Activated B cell treated with CpG ODN at 0.5 μM for 24 hours (primary cell): ENCODE measurements at places on chromosomes 5 and 9. TPM values are rescaled to one million over a fixed set of nuclear protein-coding genes. Genes with fewer than 3 reads are reported as not detected.
A peak's percentile ranks its signal among the peaks of the same experiment; 100 is the strongest.

The CCDC192 gene
- not detected in 2 replicates for total RNA-seq

The FBLL1 gene
- 0.20 TPM in 1 of 2 replicates, not detected in the other for total RNA-seq

DNA sequence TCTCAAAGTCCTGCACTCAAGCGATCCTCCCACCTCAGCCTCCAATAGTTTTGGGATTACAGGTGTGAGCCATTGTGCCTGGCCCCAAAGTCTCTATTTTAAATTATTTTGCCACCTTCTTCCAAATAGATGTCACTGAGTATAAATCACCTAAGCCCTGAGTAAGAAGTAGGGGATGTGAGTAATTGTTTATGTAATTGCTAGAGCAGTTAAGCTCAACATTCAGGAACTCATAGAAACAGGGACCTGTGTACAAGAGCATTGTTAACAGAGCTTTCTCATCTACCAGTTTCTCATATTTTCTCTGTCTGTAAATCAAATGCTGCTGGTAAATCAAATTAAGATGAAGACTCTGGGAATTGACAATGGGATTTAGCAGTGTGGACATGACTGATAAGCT is 26.3 kb downstream of the CDK7 start:
- no peak overlapping the region for H3K4me3 ChIP-seq
- no peak overlapping the region for H3K27ac ChIP-seq
- H3K4me1 ChIP-seq, result no peaks in the 10 kb centered on the region
- no peak for DNase-seq

The VCAN gene
- total RNA-seq, result 0.16 and 0.22 TPM in 2 replicates

DNA sequence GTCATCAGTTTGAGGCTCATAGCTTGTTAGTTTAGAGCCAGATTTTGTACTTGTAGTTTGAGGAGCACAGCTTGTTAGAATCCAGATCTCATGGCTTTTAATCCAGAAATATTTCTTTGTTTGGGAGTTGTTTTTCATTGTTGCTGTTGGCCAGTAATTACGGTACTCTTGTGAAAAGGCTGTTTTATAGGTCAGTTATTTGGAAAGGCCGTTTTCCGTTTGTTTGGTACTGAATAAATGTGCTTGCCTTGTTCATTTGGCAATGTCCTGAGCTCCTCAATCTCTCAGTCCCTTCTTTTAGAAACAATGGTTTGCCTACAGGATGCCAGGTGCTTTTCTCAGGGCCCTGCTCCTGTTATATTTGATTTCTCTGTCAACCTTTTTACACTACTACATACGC is 4.5 kb upstream of the MOB3B start:
- DNase-seq, result no peak
- H3K36me3 ChIP-seq, result no peaks in the 10 kb centered on the region
- no peak overlapping the region for H3K27ac ChIP-seq
- H3K27me3 ChIP-seq, result no peaks in the 10 kb centered on the region
- peaks cover 22% of the 10 kb centered on the region for H3K4me1 ChIP-seq
- no peak overlapping the region for H3K4me3 ChIP-seq

DNA sequence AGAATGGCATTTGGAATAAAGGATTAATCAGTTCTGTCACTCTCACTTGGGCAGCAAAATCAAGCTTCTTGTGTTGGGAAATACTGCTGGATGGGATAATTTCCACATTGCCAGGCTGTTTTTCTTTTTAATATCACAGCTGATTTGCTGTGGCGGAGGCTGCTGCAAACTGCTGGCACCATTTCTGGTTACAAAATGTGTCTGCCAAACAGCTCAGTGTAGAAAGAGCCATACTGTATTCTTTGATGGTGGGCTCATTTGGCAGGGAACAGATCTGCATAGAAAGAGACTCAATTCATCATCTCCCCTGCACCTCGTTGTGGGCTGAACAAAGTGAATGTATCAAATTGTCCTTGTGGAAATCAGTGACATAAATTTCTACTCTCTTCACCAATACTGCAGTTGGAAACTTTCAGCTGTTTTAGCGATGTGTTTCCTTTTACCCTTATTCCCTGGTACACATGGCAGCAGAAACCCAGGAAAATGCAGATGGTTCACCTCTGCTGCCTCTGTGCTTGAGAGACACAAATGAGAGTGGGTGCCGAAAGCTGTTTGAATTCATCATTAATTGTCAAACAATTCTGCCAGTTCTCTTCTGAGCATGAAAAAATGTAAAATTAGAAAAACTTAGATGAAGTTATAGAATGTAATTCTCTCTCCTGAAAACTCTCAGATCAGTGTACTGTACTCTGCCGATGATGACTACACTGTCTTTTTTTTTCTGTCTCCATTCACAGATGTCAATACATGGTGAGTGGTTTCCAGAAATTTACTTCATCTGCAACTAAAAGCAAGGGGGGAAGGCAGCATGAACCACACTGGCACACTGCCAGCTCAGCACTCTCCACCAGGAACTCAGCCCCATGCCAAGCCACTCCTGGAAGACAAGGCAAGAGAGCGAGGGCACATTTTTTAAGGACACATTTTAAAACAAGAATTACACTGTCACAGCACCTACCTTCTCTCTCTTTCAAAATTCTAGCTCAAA is 75.0 kb downstream of the HMHB1 start:
- H3K36me3 ChIP-seq, result no peaks in the 10 kb centered on the region
- H3K4me3 ChIP-seq, result no peak overlapping the region
- no peaks in the 10 kb centered on the region for H3K4me1 ChIP-seq
- H3K27me3 ChIP-seq, result peaks cover 11% of the 10 kb centered on the region
- no peak for DNase-seq
- H3K27ac ChIP-seq, result no peak overlapping the region

DNA sequence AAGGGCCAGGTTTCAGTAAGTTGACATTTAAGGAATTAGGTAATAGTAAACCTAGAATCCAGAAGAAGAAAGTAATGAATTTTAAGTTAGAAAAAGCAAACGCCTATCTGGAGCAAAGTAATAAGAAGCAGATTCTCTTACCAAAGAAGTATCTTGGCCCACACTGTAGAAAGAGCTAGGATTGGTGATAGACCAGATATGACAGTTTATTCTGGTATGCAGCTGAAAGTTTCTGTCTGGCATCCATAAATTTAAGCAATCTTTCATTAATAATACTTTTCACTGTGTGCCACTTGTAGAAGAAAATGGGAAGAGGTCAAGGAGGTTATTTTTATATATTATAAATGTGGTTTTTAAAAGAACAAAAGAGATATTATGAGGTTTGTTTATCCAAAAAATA is 3.0 kb downstream of the RECK start:
- peaks cover 58% of the 10 kb centered on the region for H3K4me1 ChIP-seq
- H3K27ac ChIP-seq, result no peak overlapping the region
- H3K36me3 ChIP-seq, result no peaks in the 10 kb centered on the region
- no peaks in the 10 kb centered on the region for H3K27me3 ChIP-seq
- no peak for DNase-seq

DNA sequence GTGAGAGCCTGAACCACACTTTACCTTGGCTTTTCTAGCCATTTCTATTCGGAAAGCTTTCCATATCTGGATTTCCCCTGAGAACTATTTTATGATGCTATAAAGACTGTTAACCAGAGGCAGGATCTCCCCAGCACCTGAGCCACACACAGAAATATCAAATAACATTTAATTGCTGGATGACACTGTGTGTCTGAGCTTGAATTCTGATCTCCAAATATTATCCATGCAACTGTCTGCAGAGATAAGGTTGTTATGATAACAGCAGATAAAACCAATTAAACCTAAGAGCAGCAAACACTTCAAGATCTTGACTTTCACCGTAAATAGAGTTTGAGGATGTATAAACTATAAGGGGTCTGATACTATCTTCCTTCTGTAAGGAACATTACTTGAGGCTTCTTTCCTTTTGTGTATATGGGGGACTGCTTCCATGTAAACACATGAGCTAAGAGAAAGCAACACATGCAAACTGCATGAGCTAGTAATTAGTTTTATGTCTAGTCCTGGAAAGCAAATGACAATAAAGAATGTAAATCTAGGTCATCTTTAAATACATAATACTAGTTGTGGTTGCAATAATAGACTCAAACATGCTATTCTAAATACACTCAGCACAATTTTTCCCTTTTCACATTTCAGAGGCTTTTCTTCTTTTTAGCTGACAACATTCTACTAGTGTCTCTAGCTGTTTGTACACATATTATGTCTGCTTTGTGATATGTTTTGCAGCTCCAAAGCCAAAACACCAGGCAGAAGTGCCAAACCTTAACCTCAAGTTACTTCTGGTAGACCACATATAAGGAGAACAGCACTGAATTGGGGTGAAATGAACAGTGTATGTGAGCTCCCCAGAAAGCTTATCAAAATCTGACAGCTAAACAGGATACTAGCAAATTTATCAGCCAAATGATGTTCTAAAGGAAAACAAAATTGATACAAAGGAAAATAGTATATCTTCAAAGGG is 136.5 kb downstream of the EFNA5 start:
- H3K27ac ChIP-seq, result no peak overlapping the region
- no peaks in the 10 kb centered on the region for H3K36me3 ChIP-seq
- no peaks in the 10 kb centered on the region for H3K4me1 ChIP-seq
- peaks cover 11% of the 10 kb centered on the region for H3K27me3 ChIP-seq

The ADCY2 gene
- total RNA-seq, result not detected in 2 replicates

GRCh38 chr9:97840521-97840920 is 12.5 kb upstream of the FOXE1 start:
- no peak overlapping the region for H3K27ac ChIP-seq
- DNase-seq, result no peak
- no peaks in the 10 kb centered on the region for H3K4me1 ChIP-seq
- H3K36me3 ChIP-seq, result no peaks in the 10 kb centered on the region
- peaks cover 55% of the 10 kb centered on the region for H3K27me3 ChIP-seq

- no peak for DNase-seq
- peaks cover 15% of the 10 kb centered on the region for H3K4me1 ChIP-seq
- H3K4me3 ChIP-seq, result no peak overlapping the region
- peaks cover 62% of the 10 kb centered on the region for H3K27me3 ChIP-seq
- H3K27ac ChIP-seq, result no peak overlapping the region
- H3K36me3 ChIP-seq, result no peaks in the 10 kb centered on the region
Measured at GRCh38 chr5:159975462-159976019, 33.4 kb upstream of the TTC1 start.

- H3K4me1 ChIP-seq, result peaks cover 18% of the 10 kb centered on the region
- no peak for DNase-seq
- H3K27me3 ChIP-seq, result no peaks in the 10 kb centered on the region
- H3K4me3 ChIP-seq, result no peak overlapping the region
- peaks cover 43% of the 10 kb centered on the region for H3K36me3 ChIP-seq
Measured at GRCh38 chr9:125537442-125538091, 169.4 kb downstream of the MAPKAP1 start.

GRCh38 chr9:134390537-134390936 is 64.3 kb downstream of the RXRA start:
- H3K36me3 ChIP-seq, result no peaks in the 10 kb centered on the region
- peak overlapping the region; percentile 98 for H3K27ac ChIP-seq
- no peaks in the 10 kb centered on the region for H3K27me3 ChIP-seq

- no peak for DNase-seq
- no peak overlapping the region for H3K27ac ChIP-seq
- H3K4me3 ChIP-seq, result no peak overlapping the region
Measured at GRCh38 chr5:154372661-154373060, 73.1 kb upstream of the SAP30L start.

- no peak for DNase-seq
- peaks cover 6% of the 10 kb centered on the region for H3K27me3 ChIP-seq
- no peak overlapping the region for H3K27ac ChIP-seq
- no peak overlapping the region for H3K4me3 ChIP-seq
- H3K4me1 ChIP-seq, result no peaks in the 10 kb centered on the region
- H3K36me3 ChIP-seq, result no peaks in the 10 kb centered on the region
Measured at GRCh38 chr9:68446836-68447235, 90.4 kb downstream of the PGM5 start.

- DNase-seq, result no peak
- no peaks in the 10 kb centered on the region for H3K36me3 ChIP-seq
- no peaks in the 10 kb centered on the region for H3K27me3 ChIP-seq
- no peak overlapping the region for H3K4me3 ChIP-seq
- H3K27ac ChIP-seq, result no peak overlapping the region
- no peaks in the 10 kb centered on the region for H3K4me1 ChIP-seq
Measured at GRCh38 chr9:2478421-2478820, 143.2 kb upstream of the VLDLR start.

The RAI14 gene
- total RNA-seq, result 1.1 and 1.6 TPM in 2 replicates

DNA sequence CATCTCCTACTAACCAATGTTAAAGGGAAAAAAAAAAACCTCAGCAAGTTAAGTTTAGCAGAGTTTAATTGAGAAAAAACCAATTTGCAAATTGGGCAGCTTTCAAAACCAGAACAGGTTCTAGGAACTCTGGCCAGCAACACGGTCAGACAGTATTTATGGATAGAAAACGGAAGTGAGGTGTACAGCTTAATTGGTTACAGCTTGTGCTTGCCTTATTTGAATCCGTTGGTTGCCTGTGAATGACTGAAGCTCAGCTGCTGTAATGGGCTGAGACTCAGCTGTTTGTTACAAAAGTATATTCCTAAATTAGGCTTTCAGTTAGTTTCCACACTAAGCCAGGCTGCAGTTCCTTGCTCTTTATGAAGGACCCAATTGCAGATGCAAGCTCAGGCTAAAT is 217.0 kb downstream of the SREK1 start:
- H3K4me3 ChIP-seq, result no peak overlapping the region
- H3K27ac ChIP-seq, result no peak overlapping the region
- H3K36me3 ChIP-seq, result no peaks in the 10 kb centered on the region
- no peak for DNase-seq
- peaks cover 8% of the 10 kb centered on the region for H3K27me3 ChIP-seq
- H3K4me1 ChIP-seq, result no peaks in the 10 kb centered on the region

GRCh38 chr5:134510970-134511795 is 14.3 kb upstream of the JADE2 start:
- H3K27me3 ChIP-seq, result no peaks in the 10 kb centered on the region
- no peak for DNase-seq
- no peaks in the 10 kb centered on the region for H3K36me3 ChIP-seq
- H3K27ac ChIP-seq, result no peak overlapping the region
- peaks cover 7% of the 10 kb centered on the region for H3K4me1 ChIP-seq

The TAF11L5 gene
- total RNA-seq, result not detected in 2 replicates

DNA sequence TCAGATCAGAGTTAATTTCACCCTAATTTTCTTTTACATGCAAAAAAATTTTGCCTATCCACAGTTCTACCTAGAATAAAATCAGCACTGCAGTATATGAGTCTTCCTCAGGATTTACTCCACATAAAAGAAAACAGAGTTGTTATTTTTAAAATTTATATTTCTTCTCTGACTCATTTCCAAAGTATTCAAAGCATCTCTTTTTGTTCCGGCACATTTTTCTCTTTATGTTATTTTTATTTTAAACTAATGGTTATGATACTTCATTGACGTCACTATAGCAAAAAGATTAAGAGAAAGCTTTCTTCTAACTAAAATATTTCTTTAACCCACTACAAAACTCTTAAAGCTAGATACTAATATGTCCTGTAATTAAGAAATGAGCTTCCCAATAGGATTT is 590.4 kb downstream of the PRELID2 start:
- H3K4me3 ChIP-seq, result no peak overlapping the region
- H3K36me3 ChIP-seq, result no peaks in the 10 kb centered on the region
- no peak for DNase-seq
